Right cardiac atrium (tissue), 5 donors: ENCODE measurements at places on chromosomes 1 and 21. TPM values are rescaled to one million over a fixed set of nuclear protein-coding genes. Genes with fewer than 3 reads are reported as not detected.

The SPTA1 gene
- total RNA-seq, result not detected

The SPATA46 gene
- not detected for total RNA-seq

The SLC45A1 gene
- total RNA-seq, result 2.6 TPM

The PLA2G5 gene
- total RNA-seq, result 122 TPM

The PTPN7 gene
- 1.7 TPM for total RNA-seq

- DNase-seq, result no peak
These were observed 28.0 kb downstream of the TAF5L start for GRCh38 chr1:229597877-229598276.

DNA sequence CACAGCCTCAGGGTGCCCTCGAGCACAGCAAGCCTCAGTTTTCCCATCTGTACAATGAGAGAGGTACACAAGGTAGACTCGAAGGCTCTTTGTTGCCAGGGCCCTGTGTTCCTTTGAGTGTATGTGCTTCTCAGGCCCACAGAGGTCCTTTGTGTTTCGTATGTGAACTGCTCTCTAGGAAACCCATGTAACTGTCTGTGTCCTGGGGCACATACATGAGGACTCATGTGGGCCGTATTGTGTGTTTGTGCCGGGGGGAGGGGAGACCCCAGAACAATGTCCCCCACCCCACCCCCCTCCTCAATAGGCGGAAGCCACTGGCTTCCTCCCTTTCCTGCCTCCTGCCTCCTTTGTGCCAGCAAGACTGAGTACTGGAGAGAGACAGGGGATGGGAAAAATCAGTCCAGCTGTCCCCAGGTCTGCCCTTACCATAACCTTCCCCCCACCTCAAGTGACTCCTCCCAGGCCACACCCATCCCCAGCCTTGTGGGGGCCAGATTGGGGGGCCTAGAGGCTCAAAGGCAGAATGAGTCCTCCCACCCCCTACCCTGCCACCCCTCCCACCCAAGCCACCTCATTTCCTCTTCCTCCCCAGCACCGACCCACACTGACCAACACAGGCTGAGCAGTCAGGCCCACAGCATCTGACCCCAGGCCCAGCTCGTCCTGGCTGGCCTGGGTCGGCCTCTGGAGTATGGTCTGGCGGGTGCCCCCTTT, at the start of gene TIE1:
Gene TIE1, plus strand, starts transcription at position 605 of the 717 bp plus-strand sequence. Its CDS starts 90 bp downstream, at position 695.
- DNase-seq, result peak; percentile 64

DNA sequence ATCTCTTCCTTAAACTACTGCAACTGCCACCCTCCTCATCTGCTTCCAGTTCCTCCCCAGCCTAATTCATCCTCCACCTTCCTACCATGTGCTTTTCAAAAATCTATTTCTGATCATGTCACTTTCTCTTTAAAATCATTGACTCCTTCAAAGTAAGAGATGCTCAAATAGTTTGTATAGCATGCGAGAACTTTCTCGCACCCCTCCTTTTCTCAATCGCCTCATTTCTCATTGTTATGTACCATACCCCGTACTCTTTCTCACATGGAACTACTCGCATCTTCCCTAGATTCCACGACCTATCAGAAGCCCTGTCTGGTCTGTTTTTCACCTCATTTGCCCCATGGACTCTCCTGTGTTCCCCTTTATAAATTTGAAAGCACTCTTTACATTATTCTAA, 238.2 kb downstream of the NRIP1 start:
- DNase-seq, result no peak

- no peak for DNase-seq
These were observed 511 bp downstream of the ZNF683 start for GRCh38 chr1:26372039-26372438.

DNA sequence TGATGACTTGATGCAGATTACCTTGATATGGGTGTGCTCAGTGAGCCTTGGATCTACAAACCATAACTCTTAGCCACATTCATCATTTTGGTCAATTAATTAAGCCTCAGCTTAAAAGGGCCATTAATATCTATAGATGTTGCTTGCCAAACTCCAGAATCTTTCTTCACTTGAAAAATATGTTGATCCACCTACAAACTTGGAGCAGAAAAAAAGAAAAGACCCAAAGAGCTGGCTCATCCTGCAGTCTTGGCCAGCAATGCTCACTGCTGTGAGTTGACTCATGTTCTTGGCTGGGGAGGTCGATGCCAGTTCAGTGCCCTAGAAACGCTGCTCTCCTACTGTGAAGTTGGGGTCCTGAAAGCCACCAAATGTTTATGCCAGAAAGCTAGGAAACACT, 75.4 kb downstream of the DPT start:
- DNase-seq, result no peak

- no peak for DNase-seq
These were observed 22.5 kb upstream of the RC3H1 start for GRCh38 chr1:174044418-174045222.

DNA sequence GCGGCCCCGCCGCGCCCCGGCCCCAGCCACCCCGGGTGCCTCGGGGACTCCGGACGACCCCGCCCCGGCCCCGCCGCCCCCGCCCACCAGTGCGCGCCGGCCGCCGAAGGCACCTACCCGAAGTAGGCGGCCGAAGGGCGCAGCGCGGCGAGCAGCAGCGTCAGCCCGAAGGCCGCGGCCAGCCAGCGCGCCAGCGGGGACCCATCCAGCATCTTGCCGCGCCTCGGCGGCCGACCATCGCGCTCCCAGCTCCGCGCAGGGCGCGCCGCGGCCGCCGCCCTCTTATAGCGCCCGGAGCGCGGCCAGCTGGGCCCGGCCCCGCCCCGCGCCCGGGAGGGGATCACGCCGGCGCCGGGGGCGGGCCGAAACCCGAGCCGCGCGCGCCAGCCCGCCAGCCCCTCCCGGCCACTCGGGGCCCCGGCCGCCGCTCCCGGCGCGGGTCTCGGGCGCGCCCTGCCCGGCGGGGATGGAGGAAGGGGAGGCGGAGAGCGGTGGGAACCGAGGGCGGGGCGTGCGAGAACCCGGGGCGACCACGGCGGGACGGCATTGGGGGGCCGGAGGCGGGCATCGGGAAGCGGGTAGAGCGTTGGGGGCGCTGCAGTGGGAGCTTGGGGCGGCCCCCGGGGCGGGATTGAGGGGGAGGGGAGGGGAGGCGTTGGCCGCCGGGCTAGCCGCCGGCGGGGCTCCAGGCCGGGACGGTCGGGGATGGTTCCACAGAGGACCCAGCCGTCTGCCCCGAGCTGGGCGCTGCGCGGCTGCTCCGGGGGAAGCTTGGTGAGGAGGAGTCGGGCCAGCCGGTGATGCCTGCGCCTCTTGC, at the start of gene WNT9A:
Gene WNT9A, minus strand, starts transcription at position 257 of the 817 bp plus-strand sequence. Its CDS starts 45 bp downstream, at position 212.
- peak; percentile 61 for DNase-seq

- no peak for DNase-seq
These were observed 4.5 kb downstream of the CDKN2C start for GRCh38 chr1:50974618-50974935.

- no peak for DNase-seq
These were observed 34.9 kb upstream of the RUNX3 start for GRCh38 chr1:24964811-24965570.

DNA sequence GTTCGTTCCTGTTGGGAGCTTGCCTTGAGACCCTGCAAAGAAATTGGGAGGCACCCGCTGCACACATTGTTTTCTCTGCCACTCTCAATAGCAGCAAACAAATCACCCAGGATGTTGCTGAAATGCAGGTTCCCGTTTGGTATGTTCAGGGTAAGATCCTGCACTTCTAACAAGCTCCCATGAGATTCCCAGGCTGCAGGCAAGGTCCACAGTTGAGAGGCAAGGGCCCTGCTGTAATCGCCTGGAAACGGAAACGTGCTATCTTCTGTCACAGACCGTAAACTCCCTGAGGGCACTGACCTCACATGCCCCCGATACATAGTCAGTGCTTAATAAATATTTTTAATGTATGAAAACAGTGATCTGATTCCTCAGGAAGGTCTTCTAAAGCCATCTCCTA, 37.8 kb downstream of the XCL1 start:
- no peak for DNase-seq

DNA sequence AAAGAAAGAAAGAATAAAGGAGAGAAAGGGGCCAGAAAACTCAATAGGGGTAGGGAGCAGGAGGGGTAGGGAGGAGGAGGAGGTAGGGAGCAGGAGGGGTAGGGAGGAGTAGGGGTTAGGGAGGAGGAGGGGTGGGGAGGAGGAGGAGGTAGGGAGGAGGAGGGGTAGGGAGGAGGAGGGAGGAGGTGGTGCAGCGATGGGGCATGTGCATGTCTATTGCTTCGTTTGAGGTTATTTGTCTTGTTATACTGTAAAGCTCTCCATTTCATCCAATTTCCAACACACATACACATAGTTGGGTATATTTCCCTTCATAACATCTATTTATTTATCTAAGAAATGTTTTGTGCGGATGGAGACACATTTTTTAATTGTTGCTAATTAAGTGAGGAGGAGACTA, 19.7 kb downstream of the RGS1 start:
- DNase-seq, result no peak

DNA sequence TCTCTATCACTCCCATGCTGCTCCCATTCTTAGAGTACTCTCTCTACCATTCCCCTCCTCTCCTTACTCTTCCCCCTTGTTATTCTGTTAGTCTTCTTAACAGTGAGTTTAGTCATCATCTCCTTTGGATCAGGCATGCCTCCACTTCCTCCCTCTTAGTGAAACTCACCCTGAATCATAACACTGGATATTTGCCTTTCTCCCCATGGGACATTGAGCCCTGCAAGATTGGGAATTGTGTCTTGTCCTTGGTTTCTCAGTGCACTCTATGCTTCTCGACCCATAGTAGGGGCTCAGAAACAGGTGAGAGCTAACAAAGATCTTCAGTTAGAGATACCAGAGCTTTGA, 68.3 kb upstream of the GCLM start:
- no peak for DNase-seq

DNA sequence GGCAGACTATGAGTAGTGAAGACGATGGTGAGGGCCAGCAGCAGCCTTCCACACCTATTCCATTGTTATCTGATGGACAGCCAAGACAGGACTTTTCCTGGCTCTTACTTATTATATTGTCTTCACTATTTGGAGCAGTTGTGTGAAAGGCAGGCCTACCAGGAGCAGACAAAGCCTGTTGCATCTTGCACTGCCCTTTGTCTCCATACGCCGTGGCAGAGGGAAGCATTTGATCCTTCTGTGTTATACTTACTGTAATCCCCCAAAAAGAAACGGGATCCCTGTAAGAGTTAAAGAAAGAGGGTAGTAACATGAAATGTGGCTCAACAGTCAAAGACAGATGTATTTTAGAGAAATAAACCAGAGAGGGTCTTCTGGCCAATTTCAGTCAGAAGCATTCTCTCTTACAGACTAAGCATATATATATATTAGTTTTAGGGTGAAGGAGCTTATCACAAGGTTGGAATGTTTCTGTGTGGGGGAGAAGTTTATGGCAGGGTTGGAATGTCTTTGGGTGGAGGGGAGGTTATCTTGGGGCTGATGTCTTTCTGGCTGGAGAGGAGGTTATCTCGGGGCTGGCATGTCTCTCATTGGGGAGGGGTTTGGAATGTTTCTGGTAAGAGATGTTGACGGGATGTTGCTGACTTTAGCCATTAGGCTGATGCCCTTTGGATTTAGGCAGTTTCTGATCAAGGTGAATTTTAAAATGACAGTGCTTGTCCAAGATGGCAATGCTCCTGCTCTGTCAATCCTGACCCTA, 23.4 kb upstream of the HSD3B1 start:
- DNase-seq, result no peak

DNA sequence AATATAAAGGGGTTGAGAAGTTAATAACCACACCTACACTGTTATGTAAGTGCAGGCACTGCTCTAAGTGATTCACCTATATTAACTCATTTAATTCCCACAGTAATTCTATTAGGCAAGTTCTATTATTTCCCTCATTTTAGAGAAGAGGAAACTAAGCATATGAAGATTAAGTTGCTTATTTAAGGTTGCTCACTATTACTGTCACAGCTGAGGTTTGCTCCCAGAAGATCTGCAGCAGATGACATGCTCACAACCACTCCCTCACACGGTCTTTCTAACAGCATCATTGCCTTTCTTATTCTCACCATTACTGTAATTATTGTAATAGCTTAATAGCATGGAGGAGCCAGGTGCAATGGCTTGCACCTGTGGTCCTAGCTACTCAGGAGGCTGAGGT, 196.4 kb upstream of the GREM2 start:
- DNase-seq, result no peak

- DNase-seq, result no peak
These were observed 3.7 kb upstream of the GJA9 start for GRCh38 chr1:38885092-38885491.

GRCh38 chr1:180899262-180899661, 13.4 kb upstream of the KIAA1614 start:
- no peak for DNase-seq

DNA sequence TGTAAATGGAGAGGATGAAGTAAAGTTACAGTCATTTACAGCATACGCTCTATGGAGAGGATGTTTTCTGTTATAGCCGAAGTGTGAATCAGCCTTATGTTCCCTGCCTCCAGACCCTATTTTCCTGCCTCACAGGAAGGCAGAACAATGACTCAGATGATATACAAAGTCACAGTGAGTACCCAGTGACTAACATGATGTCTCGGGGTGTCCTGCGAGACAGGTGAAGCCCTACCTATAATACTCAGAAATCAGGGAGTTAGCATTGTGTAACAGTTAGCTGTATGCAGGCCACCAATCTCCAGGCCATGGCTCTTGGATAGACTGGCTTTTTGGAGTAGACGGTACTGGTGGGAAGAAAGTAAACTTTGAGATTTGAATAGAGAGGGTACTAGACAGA, 55.6 kb upstream of the FBXO28 start:
- no peak for DNase-seq
